T-helper 17 cell (primary cell): ENCODE measurements at places on chromosomes 1 and 21.

DNA sequence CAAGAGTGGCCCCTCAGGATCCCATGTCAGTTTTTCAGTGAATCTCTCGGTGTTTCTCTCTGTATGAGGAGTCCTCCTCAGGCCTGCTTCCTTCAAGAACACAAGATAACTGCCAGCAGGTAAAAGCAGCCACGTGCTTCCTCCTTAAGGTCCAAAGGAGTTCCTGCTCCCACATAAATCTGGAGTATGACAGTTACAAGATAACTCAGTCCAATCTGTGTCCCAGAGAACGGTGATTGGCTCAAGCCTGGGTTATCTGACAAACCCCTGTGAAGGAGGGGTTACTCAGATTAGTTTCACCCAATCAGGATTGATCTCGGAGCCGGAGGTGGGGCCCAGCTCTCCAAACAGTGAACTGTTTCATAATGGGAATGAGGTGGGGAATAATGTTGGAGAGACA is 5.8 kb upstream of the ANKRD13C start:
- H3K27ac ChIP-seq: no peak overlapping the region
- peaks cover 3% of the 10 kb centered on the region for H3K36me3 ChIP-seq
- no peak for DNase-seq
- peaks cover 12% of the 10 kb centered on the region for H3K4me1 ChIP-seq

DNA sequence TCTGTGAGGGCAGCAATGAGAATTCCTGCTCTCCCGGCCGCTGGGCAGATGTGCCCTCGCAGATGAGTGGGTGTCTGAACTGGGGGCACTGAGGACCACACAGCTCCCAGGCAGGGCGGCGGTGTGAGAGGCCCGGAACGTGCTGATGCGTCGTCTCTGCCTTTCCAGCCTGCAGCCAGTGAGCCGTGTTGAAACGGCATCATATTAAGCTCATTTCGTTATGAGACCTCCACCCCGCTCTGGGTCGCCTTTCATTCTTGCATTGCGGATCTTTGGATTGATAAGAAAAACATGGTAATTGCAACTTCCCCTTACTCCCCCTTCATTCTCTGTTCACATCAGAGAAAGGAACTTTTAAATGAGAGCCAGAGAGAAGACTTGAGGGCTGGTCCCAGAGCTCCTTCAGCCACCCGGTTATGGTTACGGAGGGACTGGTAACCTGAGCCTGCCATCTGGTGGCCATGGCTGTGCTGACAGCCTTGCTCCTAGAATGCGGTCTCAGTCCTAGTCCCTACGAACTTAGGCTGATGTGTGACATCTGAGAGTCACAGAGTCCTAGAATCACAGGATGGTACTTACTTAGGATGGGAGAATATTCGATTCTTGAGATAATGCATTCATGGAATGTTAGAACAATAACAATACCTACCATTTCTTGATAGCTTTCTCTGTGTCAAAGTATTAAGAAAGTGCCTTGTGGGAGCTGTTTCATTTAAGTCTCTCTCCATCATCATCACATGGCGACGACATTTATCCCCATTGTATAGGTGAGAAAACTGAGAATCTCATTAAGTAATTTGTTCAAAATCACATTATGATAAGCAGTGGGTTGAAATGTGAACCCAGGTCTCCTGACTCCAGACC is 271.0 kb downstream of the TRABD2B start:
- no peak overlapping the region for H3K27ac ChIP-seq
- H3K4me1 ChIP-seq: peaks cover 11% of the 10 kb centered on the region
- peak; percentile 26 for DNase-seq
- H3K36me3 ChIP-seq: no peaks in the 10 kb centered on the region
- peak overlapping the region; percentile 71 for H3K4me3 ChIP-seq

DNA sequence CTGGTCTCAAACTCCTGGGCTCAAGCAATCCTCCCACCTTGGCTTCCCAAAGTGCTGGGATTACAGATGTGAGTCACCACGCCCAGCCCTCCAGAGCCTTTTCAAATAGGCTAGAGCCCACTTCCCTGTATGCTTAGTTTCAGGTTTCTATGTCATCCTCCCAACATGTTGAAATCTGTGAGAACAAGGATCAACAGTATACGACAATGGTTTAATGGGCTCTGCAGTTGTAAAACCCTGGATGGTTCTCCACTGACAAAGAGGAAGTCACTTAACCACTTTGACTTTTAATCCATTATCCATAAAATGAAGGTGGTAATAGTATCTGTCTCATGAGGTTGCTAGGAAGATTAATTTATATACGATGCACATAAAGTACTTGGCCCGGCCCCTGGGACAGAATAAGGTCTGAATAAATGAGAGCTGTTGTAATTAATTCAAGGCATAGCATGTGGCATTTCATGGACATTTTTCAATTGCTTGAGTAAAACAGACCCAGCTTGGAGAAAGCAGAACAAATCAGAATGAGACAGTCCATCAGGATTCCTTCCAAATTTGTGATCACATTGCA is 113.9 kb upstream of the ZNF648 start:
- H3K4me1 ChIP-seq: peaks cover 2% of the 10 kb centered on the region
- DNase-seq: no peak
- no peak overlapping the region for H3K27ac ChIP-seq
- H3K4me3 ChIP-seq: no peak overlapping the region
- H3K27me3 ChIP-seq: peaks cover 5% of the 10 kb centered on the region

- H3K36me3 ChIP-seq: no peaks in the 10 kb centered on the region
- H3K4me3 ChIP-seq: no peak overlapping the region
- no peak for DNase-seq
- H3K27me3 ChIP-seq: peaks cover 20% of the 10 kb centered on the region
- no peak overlapping the region for H3K27ac ChIP-seq
- peaks cover 2% of the 10 kb centered on the region for H3K4me1 ChIP-seq
Measured at GRCh38 chr1:61439234-61439633, 285.7 kb downstream of the TM2D1 start.
